Fibroblast of villous mesenchyme (primary cell): ENCODE measurements at places on chromosomes 1 and 21. TPM values are rescaled to one million over a fixed set of nuclear protein-coding genes. Genes with fewer than 3 reads are reported as not detected.

The C1orf167 gene
- total RNA-seq, result under 0.01 TPM in 1 of 2 replicates, not detected in the other

DNA sequence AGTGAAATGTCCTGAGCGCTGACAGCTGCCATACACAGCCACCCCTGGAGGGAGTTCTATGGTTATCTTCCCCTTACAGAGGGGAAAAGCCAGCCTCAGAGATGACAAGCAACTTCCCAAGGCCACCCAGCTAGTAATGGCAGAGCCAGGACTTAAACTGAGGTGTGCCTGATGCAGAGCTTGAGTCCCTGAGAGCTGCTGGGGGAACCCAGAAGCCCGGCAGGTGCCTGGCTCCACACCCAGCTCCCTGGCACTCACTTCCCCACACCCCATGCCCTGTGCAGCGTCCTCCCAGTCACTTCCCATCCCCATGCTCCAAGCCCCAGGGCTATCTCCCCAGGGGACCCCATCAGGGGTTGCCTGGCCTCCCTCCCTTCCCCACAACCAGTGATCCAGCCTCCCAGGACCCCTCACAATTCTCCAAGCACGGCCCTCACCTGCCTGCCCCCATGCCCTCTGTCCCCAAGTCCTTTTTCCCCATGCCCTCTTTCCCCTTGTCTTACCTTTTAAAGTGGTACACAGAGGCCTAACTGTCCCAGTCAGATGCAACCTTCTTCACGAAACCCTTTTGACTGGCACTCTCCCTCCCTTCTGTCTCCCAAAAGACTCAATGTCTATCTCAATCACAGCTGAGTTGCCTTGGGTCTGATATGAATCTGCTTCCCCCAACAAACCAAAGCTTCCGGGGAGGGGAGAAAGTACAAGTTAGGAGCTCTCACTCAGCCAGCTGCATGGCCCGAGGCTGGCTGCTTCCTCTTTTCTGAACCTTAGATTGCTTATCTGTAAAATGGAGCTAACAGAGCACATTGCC lies 39.8 kb upstream of the LRP8 start:
- no peak for DNase-seq

GRCh38 chr1:117615474-117615873 lies 9.6 kb downstream of the TENT5C start:
- no peak for DNase-seq

DNA sequence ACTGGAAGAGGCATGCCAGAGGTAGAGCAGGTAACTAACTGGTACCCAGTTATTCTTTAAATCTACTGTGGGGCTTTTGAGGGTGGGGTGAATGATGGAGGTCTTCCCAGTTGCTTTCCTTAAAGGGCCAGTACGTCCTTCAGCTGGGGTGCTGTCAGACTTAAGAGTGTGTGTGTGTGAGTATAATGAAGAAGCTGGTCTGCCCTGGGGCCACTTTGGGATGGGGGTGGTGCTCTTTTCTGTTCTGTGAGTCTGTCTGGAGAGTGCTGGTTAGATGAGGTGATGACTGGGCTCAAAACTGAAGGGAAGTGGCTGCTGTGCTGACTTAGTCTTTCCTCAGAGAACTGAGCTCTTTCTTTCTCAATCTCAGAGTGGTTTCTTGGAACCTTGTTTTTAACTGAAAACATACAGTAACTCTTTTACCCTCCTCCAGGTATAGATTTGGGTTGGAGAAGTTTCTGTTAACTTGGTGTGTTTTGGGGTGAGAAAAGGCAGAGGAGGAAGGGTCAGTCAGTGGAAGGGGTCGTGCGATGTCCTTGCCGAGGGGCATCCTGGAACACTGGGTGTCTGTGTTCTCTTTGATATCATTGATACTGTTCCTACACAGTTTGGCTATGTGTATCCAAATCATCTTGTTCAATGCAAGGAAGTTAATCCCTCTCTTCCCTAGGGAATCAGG lies 746 bp downstream of the MACF1 start:
- peak; percentile 78 for DNase-seq

The CHD1L gene
- total RNA-seq, result 30.0 and 37.6 TPM in 2 replicates
